Stimulated activated CD4-positive, alpha-beta T cell treated with anti-CD3 and anti-CD28 coated beads, Interleukin-1b, Interleukin-23, amount 100 ng/mL, for 48 hours (primary cell): ENCODE measurements at places on chromosomes 2 and 18.

DNA sequence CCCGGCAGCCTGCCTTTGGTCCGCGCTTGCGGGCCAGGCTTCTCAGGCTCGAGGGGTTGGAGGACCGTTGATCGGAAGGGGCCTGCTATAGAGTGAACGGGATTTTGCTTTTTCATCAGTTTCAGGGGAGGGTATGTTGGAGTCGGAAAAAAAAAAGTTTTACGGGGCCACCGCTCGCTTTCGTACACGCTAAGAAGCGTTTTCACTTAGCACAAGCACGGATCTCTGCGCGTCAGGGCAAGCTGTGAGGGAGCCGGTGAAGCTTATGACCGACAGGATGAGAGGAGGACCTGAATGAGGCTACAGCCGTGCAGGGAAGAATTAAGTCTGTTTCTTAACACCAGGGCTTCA lies 443 bp downstream of the CPSF3 start:
- no peak for DNase-seq

- DNase-seq, result no peak
Measured at GRCh38 chr2:217414429-217414828, 554.6 kb upstream of the TNP1 start.

DNA sequence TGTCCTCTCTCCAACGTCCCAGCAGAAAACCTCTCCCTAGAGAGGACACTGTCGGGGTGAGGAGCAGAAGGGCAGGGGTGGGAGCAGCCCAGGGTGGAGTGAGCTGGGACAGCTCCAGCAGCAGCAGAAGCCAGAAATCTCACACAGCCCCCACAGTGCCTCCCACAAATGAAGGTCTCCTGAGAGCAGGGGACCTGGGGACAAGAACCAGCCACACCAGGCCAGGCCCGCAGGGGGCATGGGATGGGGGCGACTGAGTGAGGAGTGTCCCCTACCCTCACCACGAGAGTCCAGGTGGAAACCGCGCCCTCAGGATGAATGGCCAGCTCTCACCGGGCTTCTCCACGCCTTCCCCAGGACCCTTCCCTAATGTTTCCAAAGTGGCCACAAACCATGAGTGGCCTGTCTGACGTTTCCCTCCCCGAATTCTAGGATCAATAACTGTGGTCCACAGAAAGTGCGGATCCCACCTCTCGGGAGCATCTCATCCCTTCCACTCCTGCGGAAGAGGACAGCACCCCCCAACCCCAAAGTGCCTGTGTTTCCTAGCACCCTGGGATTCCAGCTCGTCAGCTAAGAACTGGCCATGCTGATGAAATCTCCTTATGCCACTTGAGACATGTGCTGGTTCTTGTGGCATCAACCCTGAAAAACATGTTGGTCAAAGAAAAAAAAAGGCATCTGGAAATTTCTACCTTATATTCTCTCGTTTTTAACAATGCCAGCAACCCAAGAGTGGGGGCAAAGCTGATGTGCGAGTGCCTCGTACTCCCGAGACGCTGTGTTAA lies 121.1 kb downstream of the HDAC4 start:
- no peak for DNase-seq

DNA sequence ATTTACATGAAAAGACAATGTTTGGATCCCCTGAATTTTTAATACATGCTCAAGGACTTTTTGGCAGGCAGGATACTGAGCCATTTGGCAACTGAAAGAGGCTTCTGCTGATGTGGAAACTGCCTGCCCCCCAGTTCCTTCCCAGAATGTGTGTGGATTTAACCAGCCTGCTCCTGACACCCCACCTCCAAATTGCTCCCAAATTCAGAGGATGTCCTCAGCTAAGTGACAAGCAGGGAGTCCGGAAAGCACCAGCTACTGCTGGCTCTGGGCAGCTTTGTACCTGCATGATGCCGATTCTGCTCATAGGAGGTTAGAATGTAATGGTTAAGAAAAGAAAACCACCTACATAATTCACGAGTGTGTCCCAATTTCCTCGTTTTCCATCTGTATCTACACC lies 197.5 kb downstream of the CDH20 start:
- DNase-seq, result no peak

GRCh38 chr18:21479721-21480120 lies 120.8 kb downstream of the ESCO1 start:
- DNase-seq, result no peak

GRCh38 chr2:219752726-219753125 lies 125.3 kb downstream of the SLC4A3 start:
- no peak for DNase-seq

DNA sequence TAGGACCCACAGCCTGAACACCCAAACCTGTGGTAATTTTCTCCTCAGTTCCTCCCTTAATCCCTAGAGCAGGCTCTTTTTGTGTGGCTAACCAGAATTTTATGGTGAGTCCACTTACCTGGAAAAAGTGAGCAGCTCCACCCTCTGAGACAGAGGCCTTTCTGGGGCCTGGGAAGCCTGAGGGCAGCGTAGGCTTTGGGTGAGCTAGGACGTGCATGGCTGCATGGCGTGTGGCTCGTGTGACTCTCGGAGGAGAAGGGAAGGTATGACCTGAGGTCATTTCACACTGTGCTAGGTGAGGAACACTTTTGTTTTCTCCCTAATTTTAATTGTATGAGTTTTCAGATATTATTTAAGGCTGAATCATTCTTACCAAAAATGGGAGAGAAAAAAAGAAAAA lies 73.5 kb upstream of the DYNAP start:
- no peak for DNase-seq

- no peak for DNase-seq
Measured at GRCh38 chr2:127942002-127942401, 56.2 kb upstream of the AMMECR1L start.

GRCh38 chr2:169637620-169638019 lies 53.5 kb downstream of the PPIG start:
- DNase-seq, result no peak

DNA sequence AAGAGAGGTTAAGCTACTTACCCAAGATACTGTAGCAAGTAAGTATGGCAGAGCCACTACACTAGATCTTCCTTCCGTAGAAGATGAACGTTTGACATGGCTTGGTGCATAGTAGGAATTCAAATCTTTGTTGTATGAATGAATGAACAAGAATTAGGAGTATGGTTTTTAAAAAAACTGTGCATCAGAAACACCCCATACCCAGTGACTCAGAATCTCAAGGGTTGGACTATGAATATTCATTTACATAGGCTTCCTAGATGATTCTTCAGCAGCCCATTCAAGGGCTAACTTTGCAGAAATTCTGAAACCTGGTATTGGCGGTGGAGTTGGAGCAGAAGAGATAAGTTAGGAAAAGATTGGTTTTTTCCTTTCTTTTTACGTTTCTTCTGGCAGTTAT lies 5.4 kb downstream of the ACTR3 start:
- no peak for DNase-seq

DNA sequence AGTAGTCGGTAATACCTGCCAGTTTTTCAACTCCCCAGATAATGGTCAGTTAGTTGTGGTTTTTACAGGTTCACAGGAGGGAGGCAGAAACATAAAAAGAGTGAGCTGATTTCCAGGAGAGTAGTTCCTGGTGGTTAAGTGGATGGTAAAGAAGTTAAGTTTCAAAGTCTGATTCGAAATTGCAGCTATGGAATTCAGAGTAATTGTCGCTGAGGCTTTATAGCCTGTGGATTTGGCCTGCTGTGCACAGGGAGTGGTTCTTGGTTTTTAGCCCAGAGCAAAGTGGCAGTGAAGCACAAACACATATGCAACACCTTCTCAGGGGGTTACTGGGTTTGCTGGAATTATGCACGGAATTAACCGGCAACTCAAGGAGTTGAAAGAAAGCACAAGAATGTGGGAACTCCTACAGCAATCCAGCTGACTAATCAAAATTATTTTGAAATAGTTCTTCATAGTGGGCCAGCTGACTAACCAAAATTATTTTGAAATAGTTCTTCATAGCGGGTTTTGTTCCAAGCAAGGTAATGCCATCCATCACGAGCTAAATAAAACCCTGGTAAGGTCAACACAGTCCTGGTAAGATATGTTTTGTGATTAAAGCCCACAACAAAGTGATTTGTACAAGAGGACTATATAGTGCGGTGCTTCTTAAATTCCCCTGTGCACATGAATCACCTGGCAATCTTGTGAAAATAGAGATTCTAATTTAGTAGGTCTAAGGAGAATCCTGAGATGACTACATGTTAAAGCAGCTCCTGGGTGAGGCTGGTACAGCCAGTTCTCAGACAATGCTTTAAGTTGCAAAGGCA lies 94.4 kb downstream of the SGPP2 start:
- DNase-seq, result no peak

DNA sequence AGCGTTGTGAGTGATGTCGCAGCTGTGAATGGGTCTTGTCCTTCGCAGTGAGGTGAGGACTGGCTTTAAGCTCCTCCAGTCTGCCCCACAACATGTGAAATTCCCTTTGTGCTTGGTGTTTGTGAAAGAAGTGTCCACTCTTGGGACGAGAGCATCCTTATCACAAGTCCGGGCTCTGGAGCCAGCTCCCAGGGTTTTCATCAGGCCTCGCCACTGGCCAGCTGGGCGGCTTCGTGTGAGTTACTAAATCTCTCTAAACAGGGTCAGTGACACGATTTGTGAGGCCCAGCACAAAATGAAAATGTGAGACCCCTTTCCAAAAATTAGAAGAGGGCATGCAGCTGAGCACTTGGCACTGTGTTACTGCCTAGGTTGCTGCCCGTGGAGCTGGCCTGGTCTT lies 115.9 kb downstream of the VAPA start:
- DNase-seq, result no peak

DNA sequence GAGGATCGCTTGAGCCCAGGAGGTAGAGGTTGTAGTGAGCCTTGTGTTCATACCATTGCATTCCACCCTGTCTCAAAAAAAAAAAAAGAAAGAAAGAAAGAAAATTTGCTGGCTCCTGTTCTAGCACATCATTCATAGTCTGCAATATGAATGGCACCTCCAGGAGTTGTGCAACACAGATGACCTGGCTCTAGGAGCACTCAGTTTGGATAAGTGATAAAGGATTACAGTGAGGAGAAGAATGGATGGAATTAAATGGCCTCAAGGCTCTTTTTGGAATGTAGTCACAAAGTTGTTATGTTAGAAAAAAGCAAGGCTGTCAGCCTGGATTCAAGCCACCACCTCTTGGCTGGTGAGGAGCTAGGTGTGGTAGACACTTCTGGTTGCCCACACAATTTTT lies 21.5 kb upstream of the SPRED2 start:
- DNase-seq, result no peak

- no peak for DNase-seq
Measured at GRCh38 chr2:224069172-224069571, 30.1 kb upstream of the SERPINE2 start.

DNA sequence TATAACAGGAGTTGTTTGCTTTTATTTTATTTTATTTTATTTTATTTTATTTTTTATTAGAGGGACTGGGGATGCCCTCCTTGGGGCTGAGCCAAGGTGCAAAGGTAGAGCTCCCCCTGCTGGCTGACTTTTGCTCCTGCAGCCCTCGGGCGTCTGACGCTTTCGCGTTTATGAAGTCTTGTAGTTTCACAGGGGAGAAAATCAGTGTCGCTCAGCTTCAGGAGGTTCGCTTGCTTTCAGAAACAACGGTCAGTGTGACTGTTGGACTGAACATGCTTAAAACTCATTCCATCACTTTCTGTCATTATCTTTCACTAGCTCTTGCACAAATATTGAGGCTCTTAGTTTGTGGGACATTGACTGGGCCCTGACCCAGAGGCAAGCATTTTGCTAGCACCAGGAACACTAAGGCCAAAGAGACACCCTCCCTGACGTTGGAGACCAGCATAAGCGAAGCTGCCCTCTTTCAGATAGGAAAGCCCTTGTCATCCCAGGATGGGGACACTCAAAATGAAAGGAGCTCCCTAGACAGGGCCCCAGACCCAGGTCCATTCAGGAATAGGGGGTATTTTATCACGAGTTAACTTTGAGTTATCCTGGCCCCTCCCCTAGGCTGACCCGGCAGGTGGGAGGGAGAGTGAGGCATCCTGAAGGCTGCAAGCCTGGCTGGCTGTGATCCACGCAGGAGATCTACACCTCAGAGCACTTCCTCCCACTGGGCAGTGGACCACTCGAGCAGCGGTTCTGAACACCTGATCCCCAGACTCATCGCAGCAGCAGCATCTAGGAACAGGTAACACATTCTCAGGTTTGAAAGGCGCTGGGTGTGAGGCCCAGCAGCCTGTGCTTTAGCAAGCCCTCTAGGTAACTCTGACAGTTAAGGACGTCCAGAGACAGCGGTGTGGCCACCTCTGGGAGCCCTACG lies 34.4 kb downstream of the LGALSL start:
- DNase-seq, result peak; percentile 75

GRCh38 chr2:10433947-10434885 lies 13.9 kb downstream of the ODC1 start:
- DNase-seq, result no peak

- peak; percentile 25 for DNase-seq
Measured at GRCh38 chr2:667332-667999, 9.7 kb downstream of the TMEM18 start.

DNA sequence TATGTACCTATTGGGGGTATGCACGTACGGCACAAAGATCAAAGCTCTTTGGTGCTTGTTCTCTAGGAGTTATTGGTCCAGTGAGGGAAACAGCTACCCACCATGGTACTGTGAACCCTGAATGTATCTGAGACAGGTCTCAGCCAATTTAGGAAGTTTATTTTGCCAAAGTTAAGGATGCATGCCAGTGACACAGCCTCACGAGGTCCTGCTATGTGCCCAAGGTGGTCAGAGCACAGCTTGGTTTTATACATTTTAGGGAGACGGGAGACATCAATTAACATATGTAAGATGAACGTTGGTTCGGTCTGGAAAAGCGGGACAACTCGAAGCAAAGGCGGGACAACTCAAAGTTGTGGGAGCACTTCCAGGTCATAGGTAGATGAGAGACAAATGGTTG lies 75.8 kb downstream of the SOWAHC start:
- DNase-seq, result no peak

GRCh38 chr2:181683518-181684453 lies 3.5 kb upstream of the NEUROD1 start:
- no peak for DNase-seq

GRCh38 chr2:208358758-208359631 lies 47.6 kb upstream of the PTH2R start:
- no peak for DNase-seq

- peak; percentile 83 for DNase-seq
Measured at GRCh38 chr2:218286570-218287459, 5.5 kb downstream of the TMBIM1 start.

DNA sequence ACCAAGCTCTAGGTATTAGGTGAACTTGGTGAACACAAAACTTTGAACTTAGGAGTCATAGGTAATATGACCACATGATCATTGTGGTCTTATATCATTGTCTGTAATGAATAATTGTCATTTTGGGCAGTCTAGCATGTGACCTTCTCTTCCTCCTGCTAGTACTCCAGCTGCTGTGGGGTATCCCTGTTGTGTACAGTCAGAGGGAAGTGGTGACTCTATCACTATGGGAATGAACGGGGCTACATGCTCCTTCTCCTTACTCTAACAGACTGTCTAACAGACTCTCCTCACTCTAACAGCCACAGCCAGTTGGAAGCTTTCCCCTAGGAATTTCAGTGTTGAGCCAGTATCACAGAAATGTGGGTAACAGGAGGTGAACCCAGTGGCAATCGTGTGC lies 68.2 kb upstream of the NEDD4L start:
- DNase-seq, result no peak

DNA sequence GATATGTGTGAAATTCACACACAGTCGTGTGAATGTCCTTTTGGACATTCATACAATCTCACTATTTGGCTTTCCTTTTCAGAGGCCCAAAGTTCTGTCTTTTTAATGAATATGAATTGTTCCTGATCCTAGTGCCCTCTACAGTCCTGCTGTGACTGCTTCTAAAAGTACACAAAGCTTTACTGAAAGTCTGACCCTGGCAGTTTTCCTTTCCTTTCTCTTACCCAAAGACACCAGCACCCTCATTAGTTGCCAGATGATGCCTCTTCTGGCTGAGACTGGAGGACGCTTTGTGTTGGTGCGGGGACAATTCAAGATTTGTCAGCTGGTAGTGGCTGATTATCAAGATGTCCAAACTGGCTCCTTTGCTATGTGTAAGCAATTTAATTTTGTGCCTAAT lies 81.8 kb upstream of the CDCA7 start:
- DNase-seq, result no peak
